ENCODE measurements at places on chromosomes 7 and 10.
A peak's percentile ranks its signal among the peaks of the same experiment; 100 is the strongest.

GRCh38 chr10:77850620-77851231, 75.8 kb downstream of the DLG5 start:
- no peak for DNase-seq

DNA sequence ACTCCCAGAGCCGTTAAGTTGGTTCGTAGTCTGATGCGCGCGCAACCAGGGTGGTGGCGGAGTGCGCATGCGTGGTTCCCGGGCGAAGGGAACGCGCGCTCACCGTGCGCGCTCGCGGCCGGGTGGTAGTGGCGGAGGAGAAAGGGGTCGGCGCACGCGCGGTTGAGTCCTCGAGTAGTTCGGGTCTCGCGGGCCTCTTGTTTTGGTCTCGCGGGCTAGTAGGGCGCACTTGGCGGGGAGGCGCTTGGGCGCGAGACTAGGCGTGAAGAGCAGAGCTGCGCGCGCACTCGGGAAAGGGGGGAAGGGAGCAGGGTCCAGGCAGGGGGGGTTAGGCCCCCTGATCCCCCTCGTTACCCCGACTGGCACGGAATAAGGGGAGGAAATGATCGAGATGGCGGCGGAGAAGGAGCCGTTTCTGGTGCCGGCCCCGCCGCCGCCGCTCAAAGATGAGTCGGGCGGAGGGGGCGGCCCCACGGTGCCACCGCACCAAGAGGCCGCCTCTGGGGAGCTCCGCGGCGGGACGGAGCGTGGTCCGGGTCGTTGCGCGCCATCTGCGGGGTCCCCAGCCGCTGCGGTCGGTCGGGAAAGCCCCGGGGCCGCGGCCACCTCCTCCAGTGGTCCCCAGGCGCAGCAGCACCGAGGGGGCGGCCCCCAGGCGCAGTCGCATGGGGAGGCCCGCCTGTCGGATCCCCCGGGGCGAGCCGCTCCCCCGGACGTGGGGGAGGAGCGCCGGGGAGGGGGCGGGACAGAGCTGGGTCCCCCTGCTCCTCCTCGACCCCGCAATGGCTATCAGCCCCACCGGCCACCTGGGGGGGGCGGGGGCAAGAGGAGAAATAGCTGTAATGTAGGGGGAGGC, at the start of gene MEPCE:
TSS of gene MEPCE (plus strand) at position 195 of the 856 bp plus-strand sequence. CDS start at position 383, 188 bp downstream.
- peak; percentile 97 for DNase-seq

DNA sequence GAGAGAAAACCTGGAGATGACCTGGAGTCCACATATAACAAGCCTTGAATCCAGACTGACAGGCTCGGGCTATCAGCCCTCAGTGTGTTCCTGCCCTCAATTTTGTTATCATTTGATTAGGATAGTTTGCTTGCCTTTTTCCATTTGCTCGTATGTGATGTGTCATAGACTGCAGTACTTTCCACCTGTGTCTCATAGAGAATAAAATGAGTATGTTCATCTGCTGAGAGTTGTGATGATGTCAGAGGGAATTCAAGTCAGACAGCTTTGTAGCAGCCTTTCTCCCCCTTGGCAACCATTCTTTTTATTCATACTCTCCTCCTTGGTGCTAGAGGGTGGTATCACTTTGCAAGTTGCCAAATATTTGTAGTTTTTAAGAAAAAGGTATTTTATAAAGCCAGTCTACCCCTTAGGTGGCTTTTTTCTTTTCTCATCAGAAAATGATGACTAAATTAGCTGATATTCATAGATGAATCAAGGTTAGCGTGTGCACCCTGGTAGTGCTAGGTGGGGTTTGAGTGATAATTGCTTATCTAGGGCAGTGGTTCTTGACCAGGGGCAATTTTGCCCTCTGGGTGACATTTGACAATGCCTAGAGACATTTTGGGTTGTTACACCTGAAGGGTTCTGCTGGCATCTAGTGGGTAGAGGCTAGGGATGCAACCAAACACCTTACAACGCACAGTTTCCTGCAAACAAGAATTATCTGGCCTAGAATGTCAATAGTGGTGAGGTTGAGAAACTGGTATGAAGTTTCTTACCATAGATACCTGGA, 5.4 kb downstream of the SGPL1 start:
- no peak for DNase-seq

DNA sequence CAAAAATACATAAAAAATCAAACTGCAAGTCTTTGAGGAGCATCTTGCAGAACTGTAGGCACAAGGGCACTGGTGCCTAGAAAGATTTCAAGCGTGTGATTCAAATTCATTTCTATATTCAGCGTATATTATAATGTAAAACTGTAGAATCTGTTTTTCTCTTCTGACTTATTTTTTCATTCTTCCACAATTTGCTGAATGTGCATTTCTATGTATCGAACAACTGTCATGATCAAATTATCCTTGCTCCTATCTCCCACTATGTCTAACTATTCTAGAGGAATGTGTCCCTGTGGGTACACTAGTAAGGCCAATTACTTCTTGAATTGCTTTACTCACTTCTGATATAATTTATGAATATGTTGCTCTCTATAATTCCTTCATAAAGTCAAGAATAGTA, 283.0 kb upstream of the MAGI2 start:
- DNase-seq: no peak

- DNase-seq: no peak
Observed at GRCh38 chr10:1173091-1173490, 116.9 kb downstream of the WDR37 start.

- DNase-seq: no peak
Observed at GRCh38 chr10:106734220-106734619, 430.3 kb downstream of the SORCS1 start.

- no peak for DNase-seq
Observed at GRCh38 chr10:74500026-74500704, 326.2 kb upstream of the KAT6B start.

- no peak for DNase-seq
Observed at GRCh38 chr7:152759949-152760853, 649 bp downstream of the ACTR3B start.

DNA sequence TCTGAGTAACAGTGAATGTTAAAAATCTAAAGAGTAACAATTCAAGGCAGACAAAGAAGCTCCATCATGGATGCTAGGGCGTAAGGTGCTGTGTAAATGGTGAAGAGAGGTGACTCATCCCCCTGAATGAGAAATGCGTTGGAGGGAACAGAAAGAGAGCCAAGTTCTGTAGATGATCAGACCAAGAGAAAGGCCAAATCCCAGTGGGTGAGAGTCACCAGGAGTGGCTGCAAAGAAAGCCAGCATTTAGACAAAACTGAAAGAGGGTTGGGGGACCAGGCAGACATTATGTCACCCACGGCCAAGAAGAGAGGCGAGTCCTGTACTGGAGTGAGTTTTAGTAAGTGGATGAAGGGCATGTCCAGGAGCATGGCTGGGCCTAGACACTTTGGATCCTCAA, 153.1 kb downstream of the TRIL start:
- no peak for DNase-seq

DNA sequence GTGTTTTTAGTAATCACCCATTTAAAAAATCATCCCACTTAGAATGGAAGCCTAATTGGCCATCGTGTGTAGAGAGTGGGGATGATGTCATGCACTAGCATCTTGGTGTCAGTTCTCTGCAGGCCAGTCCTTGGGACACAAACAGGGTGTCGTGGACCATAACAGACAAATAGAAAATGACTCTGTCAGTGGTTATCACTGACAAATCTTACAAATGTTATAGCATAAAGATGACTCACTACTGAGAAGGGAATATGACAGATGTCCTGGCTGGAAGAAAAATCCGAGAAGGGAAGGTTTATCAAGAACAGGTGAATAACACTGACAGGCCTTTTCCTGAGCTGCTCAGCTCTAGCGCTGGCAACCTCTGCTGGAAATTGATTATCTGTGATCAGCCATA, 10.6 kb downstream of the CABCOCO1 start:
- no peak for DNase-seq

- no peak for DNase-seq
Observed at GRCh38 chr7:115038158-115038557, 116.3 kb downstream of the MDFIC start.

GRCh38 chr7:122951006-122951405, 44.5 kb downstream of the TAS2R16 start:
- no peak for DNase-seq

DNA sequence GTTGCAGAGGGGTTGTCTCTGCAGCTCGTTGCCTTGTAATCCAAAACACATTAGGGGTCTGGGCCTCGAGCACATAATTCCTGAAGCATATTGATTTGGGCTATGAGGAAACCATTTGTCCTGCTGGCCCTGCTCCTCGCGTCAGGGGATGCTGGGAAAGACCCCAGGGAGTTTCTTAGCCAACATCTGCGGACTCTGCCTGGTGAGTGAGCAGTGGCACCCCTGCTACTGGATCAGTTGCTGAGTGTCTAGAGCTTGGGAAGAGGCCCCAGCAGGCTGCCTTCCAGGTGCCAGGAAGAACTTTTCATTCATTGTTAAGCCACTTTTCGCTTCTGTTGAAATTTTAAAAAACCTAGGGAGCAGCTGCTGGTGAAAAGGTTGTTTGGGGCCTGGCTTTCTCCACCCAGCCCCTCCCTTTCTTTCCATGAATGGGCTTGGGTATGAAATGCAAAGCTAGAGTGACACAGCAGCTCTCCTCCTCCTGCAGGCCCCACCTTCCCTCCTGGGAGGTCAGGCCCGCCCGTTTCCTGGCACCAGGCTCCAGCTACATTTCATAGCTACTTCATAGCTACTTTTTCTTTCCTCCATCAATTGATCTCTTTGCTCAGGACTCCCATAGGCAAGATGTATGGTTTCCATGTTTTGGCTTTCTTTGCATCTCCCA, 26.8 kb downstream of the TACR2 start:
- no peak for DNase-seq

DNA sequence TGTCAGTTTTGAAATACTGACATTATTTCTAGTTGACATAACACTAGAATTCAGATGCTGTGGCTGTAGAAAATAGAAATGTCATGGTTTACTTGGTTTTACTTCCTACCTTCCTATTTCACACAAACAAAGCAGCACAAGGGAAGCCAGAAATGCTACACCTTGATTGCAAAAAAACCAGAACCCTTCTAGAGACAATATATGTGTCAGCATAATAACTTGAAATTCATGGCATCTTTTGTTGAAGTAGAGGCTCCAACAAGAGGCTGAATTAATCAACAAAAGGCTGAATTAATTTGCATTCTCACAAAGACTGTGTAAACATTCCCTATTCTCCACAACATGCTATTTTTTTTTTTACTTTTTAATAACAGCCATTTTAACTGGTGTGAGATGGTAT, 25.2 kb downstream of the ZNF117 start:
- DNase-seq: no peak

DNA sequence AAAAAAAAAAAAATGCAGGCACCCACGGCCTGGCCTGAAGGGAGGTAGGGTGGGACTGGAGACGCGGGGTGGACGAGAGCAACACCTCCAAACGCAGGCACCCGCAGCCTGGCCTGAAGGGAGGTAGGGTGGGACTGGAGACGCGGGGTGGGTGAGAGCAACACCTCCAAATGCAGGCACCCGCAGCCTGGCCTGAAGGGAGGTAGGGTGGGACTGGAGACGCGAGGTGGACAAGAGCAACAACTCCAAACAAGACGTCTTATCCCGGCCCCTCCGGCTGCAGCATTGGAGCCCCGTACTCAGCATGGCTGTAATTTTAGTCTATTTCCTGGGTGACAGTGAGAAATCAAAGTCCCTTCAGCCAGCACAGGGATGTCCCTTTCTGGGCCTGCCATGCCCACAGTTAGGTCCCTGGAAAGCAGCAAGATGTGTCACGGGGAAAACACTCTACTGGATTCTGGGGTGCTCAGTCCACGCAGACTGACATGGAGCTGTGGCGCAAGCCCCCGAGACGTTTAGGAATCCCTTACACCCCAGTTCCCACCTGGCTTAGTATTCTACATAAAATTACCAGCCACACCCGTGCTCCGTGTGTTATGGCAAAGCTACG, 119.9 kb downstream of the WDR37 start:
- no peak for DNase-seq

DNA sequence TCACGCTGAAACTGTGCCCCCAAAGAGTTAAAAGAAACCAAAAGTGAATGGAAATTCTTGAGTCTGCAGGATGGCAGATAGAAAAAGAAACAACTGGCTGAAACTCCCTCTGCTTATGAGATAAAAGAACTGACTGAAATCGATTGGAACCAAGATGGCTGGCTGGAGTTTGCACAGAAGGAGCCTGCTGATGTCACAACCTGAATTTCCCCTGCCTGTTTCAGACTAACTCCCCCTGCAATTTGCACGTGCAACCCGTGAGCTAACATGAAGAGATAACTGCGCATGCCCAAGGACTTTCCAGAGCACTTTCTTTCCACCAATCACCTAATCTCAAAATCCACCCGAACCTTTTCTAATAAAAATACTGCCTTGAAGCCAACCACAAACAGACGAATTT, 435.5 kb downstream of the CALN1 start:
- DNase-seq: no peak

DNA sequence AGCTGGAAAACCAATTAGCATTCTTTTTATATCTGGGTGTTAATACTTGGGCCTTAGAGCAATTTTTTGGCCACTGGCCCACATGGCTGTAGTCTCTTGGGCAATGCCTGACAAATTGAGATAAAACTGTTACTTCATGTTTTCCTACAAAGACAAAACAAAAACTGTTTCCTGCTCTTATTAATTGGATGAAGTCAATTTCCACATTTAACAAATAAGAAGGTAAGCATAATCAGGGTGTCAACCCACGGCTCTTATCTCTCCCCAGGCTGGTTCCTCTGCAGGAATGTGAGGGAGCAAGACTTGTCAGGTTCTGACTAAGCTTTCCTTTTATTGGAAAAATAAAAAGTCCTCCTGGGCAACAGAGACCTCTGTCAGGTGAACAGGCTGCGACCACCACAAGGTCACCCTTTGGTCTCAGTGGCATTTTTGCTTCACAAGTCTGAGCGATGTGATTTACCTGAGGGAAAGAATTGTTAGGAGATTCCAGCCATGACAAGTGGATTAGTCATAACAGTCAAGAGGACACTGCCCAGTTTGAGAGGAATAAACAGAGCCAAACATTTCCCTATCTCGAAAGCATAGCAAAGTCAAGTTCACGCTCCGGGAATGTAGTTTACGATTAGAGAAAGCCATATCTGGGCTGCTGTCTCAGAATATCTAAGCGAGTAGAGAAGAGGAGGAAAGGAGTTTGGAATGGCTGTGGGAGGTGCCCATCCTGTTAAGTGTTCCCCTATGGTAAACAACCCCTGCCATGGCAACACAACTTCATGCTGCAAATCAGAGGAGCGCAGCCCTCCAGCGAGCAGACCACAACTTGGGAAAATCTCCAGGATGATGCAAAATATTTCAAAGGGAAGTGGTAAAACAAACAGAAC, 144.4 kb downstream of the TES start:
- DNase-seq: no peak

- DNase-seq: no peak
Observed at GRCh38 chr10:99442394-99442793, 12.0 kb upstream of the GOT1 start.

Measured in stimulated activated CD4-positive, alpha-beta T cell treated with anti-CD3 and anti-CD28 coated beads, Interleukin-4, amount 100 ng/mL, for 1 hour (primary cell).